ENCODE measurements at places on chromosomes 11 and 22.

GRCh38 chr22:40797427-40797826, 21.7 kb downstream of the SLC25A17 start:
- no peak for DNase-seq

GRCh38 chr22:25739659-25740344, 2.2 kb upstream of the MYO18B start:
- DNase-seq, result no peak

DNA sequence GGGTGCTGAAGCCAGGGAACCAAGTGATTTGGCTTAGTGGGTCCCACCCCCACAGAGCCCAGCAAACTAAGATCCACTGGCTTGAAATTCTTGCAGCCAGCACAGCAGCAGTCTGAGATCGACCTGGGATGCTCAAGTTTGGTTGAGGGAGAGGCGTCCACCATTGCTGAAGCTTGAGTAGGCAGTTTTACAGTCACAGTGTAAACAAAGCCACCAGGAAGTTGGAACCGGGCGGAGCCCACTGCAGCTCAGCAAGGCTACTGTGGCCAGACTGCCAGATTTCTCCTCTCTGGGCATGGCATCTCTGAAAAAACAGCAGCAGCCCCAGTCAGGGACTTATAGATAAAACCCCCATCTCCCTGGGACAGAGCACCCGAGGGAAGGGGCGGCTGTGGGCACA, 424.1 kb upstream of the TENM4 start:
- no peak for DNase-seq

GRCh38 chr22:45598596-45599217, 72.9 kb upstream of the ATXN10 start:
- DNase-seq, result no peak

DNA sequence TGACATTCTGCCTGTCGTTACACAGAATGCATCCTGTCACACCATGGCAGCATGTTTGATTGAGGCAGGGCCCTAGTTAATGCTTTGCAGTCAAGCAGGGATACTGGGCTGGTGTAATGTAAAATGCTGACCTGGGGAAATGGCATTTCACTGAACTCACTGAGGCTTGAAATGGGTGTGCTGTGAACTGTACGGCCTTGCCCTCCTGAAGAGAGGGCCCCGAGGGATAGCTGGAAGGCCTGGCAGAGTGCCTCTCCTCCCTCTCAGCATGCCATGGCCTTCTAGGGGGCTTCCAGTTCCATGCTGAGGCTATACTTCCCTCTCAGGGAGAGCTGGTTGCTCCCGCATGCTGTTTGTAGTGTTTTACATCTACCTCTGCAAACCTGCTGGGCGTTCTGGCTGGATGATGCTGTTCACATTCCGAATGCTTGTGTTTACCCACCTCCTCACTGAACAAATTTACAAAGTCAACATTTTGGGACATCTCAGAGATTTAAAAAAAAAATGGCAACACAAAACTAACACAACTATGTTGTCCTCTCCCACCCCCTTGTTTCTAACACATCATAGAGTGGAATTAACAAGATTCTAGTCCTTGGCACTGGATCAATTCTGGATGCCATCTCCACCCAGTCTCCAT, 416.7 kb upstream of the CADM1 start:
- DNase-seq, result no peak

GRCh38 chr11:69308936-69309615, 15.1 kb downstream of the MYEOV start:
- DNase-seq, result no peak

- no peak for DNase-seq
Measured at GRCh38 chr22:29073618-29074275, 912 bp downstream of the KREMEN1 start.

GRCh38 chr22:17143101-17143500, 16.0 kb downstream of the HDHD5 start:
- no peak for DNase-seq

- no peak for DNase-seq
Measured at GRCh38 chr22:38298312-38299005, 18.8 kb downstream of the CSNK1E start.

DNA sequence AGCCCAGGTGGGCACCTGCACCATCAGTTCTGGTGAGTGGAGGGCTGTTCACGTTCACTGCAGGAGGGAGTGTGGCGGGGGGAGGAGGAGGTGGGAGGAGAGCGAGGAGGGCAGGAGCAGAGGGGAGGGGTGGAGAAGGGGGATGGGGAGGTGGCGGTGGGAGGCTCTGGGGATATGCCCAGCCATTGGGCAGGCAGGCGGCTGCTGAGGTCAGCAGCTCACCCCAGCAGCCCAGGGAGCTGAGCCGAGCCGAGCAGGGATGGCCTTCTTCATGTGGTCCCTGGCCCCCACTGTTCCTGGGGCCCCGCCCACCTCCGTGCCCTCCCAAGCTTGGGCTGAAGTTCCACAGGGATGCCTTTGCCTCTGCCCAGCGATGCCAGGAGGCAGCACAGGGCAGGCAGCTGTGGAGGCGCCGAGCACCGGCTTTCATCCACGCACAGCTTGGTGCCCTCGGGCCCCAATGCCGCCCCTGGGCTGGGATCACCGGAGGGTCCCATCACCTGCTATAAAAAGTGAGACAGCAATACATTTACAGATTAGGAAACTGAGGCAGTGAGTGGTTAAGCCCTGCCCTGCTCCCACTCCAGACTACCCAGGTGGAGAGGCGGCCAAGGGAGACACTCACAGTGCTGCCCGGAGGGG, 21.6 kb downstream of the RTN4R start:
- DNase-seq, result no peak

DNA sequence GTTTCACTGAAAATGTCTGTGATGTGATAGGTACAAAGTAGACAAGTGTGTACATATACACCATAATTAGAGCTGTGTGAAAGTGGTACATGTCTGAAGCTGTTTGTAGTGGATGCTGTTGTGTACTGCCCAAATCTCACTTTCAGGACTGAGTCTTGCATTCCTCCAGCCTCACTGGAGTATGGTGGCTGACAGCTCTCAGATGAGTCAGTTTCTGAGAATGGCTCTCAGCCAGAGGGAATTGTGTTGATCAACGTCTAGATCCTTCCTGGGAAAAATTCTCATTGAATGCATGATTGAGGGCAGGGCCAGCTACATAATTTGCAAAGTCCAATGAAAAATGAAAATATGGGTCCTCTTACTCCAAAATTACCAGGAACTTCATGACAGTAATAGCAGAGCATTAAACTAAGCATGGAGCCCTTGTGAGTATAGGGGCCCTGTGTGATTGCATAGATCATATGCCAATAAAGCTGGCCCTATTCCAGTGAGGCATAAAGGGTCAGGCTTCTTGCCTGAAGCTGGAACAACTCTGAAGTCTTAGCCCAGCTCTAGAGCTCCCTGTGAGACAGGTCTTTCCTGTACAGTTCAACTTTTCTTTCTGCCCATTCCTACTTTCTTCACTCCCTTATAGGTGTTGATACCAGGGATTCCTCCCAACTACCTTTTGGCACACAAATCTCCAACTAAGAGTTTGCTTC, 10.8 kb upstream of the CYP2R1 start:
- DNase-seq, result no peak

GRCh38 chr11:27679136-27680015, 20.9 kb downstream of the BDNF start:
- DNase-seq, result no peak

DNA sequence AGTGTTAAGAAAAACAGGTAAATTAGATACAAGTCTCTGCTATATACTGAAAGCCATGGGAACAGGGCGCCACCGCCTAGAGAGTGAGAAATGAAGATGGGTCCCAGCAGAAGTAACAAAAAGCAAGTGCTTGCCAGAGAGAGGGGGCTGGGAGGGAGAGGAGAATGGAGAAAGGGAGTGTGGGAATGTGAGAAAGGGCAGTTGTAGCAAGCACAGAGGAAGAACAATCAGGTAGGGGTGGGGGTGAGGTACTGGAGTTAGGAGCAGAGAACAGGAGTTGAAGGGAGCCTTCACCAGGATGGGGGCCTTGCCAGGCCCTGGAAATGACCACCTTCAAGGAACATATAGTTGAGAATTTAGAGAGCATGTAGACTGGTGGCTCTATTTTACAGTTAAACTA, 66.8 kb downstream of the TCF20 start:
- DNase-seq, result no peak

- DNase-seq, result no peak
Measured at GRCh38 chr22:43998679-43999264, 25.3 kb upstream of the PARVB start.
